ENCODE measurements at places on chromosomes 6 and 20. TPM values are rescaled to one million over a fixed set of nuclear protein-coding genes. Genes with fewer than 3 reads are reported as not detected.

Gene ID4
- total RNA-seq, result not detected

Gene PRSS35
- not detected for total RNA-seq

Gene ADGRB3
- total RNA-seq, result not detected

Gene LTA
- total RNA-seq, result 733 TPM

Gene KHDC1
- total RNA-seq, result 4.6 TPM

Gene ACTL10
- total RNA-seq, result 2.3 TPM

Gene TMEM217
- 3.3 TPM for total RNA-seq

DNA sequence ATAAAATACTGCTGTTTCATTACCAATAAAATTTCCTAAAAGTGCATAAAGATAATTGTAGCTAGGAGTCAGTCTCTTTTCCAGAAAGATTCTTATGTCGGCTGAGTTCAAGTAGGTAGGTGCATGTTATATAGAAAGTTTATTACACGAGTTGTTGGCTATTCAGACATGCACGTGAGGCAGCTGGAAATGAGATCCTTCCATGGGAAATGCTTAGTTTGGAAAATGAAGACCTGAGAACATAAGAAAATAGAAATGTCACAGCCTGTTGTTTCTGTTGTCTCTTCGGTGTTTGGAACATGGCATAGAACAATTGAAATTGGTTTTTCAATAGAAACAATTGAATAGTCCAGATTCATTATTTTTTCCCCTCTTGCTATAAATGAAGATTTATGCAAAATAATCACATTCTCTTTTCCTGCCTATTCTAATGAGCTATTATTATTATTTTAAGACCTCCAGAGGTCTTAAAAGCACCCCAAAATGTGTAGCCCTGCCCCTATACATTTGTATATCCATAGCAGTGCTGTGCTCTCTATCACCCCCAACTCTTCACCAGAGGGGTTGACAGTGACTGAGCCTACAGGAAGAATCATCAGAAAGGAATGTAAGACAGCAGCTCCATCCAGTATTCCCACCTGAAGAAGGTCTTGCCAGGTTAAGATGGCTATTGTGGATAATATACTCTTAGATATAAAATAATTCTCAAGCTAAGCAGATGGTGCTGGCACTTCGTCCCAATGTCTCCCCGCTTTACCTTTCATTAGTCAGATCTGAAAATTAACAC is 82.2 kb downstream of the ZDHHC14 start:
- no peak overlapping the region for H3K4me3 ChIP-seq
- H3K4me1 ChIP-seq, result peaks cover 31% of the 10 kb centered on the region
- no peaks in the 10 kb centered on the region for H3K36me3 ChIP-seq
- peaks cover 4% of the 10 kb centered on the region for H3K27me3 ChIP-seq

DNA sequence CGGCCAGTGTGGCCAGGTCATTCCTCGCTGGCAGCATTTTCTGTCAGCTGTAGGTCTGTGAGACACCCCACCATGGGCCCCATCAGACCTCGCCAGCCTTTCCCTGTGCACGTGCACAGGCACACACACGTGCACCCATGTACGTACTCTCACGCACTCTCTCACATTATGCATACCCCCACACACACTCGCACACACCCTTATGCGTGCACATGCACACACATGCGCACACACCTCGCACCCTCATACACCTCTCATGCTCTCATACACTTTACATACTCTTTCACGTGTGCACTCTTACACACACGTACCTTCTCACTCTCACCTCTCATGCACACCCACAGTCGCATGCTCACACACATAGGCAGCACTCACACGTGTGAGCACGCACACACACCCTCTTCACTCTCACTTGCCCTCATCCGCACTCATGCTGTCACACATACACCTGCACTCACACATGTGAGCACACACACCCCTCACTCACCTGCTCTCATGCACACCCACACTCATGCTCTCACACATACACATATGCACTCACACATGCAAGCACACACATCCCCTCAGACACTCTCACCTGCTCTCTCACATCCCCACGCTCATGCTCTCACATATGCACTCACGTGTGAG is 46.7 kb downstream of the SNX9 start:
- H3K27ac ChIP-seq, result no peak overlapping the region
- H3K4me3 ChIP-seq, result no peak overlapping the region
- peaks cover 19% of the 10 kb centered on the region for H3K36me3 ChIP-seq
- peaks cover 26% of the 10 kb centered on the region for H3K4me1 ChIP-seq
- DNase-seq, result no peak
- no peaks in the 10 kb centered on the region for H3K27me3 ChIP-seq

DNA sequence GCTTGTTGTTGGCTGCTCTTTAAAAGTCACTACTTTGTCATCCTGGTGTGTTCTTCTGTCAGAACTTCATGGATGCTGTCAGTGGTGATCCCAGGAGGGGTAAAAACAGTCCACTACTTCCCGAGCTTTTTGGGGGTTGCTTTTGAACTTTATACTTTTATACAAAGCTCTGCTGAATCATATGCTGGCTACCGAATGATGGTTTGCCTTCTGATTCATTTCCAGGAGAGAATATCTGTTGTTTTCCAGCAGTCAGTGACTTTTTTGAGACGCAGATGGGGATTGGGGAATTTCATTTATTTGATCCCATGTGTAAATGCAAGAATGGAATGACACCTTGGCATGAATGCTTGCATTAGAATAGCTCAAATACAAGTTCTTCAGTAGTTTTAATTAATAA is 32.7 kb upstream of the COL10A1 start:
- H3K27me3 ChIP-seq, result no peaks in the 10 kb centered on the region
- H3K36me3 ChIP-seq, result peaks cover 28% of the 10 kb centered on the region
- no peak overlapping the region for H3K4me3 ChIP-seq
- H3K4me1 ChIP-seq, result no peaks in the 10 kb centered on the region
- DNase-seq, result no peak
- no peak overlapping the region for H3K27ac ChIP-seq

DNA sequence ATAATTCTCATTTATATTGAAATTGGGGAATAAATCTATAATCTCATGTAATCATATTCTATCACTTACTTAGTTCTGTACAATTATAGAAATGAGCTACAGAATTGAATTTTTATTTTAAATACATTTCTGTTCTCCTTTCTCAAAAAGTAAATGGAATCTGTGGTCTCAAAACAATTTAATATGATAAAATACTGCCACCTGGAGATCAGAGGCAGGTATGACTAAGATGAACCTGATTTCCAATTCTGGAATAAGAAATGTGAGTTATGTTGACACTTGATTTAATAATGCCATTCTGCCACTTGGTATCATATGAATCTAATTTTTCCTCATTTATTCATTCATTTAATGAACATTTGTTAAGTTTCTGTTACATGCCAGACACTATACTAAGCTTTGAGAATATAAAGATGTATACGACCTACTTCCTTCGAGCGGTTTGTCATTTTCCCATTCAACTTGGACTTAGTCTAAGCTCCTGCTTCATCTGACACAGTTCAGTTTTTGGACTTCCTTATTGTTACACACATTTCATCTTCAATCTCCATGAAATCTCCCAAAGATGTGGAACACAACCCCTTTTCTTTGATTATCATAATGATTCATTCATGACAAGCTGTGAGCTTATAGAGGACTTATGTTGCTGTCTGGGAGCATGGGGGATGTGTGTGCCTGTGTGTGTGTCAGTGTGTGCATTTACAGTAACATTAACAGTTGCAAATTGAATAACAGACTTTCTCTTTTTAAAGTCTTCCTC is 7.5 kb upstream of the CCDC28A start:
- no peak overlapping the region for H3K4me3 ChIP-seq
- no peaks in the 10 kb centered on the region for H3K27me3 ChIP-seq
- no peaks in the 10 kb centered on the region for H3K36me3 ChIP-seq

DNA sequence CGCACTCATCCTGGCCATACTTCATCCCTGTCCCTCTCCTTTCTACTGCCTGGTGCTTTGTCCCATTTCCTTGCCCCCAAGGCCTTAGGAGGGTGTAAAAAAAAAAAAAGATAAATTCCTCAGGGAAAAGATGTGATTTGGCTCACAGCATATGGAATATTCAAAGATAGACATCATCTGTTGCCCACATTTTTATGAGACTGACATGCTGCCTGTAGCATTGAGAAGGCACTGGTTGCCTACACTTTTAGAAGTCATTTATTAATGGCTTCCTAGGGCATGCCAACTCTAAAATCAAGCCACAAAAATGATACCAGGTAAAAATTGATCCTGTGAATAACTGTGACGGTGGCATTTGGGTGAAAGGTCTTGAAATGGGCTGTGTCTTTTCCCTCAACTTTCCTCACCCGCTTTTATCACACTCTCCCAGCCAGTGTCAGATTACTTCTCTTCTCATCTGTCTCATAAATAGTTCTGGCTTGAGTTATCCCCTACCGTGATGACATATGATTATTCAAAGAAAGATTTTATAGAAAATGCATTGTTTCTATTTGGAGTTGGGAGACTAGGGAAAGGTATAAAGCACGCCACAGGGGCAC is 139.4 kb downstream of the CARMIL1 start:
- no peak overlapping the region for H3K27ac ChIP-seq
- H3K36me3 ChIP-seq, result no peaks in the 10 kb centered on the region
- peaks cover 8% of the 10 kb centered on the region for H3K4me1 ChIP-seq
- no peak overlapping the region for H3K4me3 ChIP-seq

GRCh38 chr6:49892280-49892679 is 25.9 kb upstream of the CRISP1 start:
- no peak overlapping the region for H3K27ac ChIP-seq
- H3K27me3 ChIP-seq, result no peaks in the 10 kb centered on the region
- DNase-seq, result no peak
- H3K36me3 ChIP-seq, result no peaks in the 10 kb centered on the region
- H3K4me1 ChIP-seq, result no peaks in the 10 kb centered on the region
- no peak overlapping the region for H3K4me3 ChIP-seq

GRCh38 chr6:43378631-43379030 is 9.2 kb upstream of the ZNF318 start:
- H3K4me3 ChIP-seq, result no peak overlapping the region
- H3K36me3 ChIP-seq, result no peaks in the 10 kb centered on the region
- H3K27me3 ChIP-seq, result no peaks in the 10 kb centered on the region
- DNase-seq, result no peak

- DNase-seq, result no peak
- H3K27me3 ChIP-seq, result no peaks in the 10 kb centered on the region
- no peak overlapping the region for H3K4me3 ChIP-seq
- no peak overlapping the region for H3K27ac ChIP-seq
These were observed 125.0 kb downstream of the TBX18 start for GRCh38 chr6:84639396-84639795.

- H3K4me1 ChIP-seq, result no peaks in the 10 kb centered on the region
- no peaks in the 10 kb centered on the region for H3K27me3 ChIP-seq
- no peak overlapping the region for H3K27ac ChIP-seq
- H3K4me3 ChIP-seq, result no peak overlapping the region
These were observed 541.7 kb upstream of the FLRT3 start for GRCh38 chr20:14879020-14879697.
